ENCODE measurements at places on chromosomes 2 and 18.

DNA sequence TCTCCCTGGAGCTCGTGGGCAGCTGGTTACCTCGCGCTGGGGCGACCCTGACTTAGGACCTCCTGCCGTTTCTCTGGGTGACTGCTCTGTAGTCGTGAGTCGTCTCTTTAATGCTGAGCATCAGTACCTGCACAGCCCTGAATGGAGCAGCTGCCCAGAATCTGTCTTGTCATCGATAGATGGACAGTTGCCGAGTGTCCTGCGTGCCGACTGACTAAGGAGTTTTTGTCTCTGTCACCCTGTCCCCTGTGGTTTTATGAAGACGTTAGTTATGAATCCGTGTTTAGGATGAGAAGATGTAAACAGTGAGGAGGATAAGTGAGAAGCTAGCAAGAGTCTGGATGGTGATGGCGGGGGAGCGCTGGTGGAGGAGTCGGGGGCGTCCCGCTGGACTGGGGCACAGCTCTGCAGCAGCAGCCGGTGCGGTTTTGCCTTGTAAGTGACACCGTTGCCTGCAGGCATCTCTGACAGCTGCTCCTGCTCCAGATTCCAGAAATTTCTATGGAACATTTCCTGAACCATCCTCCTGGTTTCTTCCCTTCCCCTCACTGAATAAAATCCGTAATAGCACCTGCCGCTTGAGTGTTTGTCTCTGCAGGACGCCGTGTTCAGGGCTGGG lies 13.3 kb downstream of the AGAP1 start:
- no peak for DNase-seq

GRCh38 chr2:202171241-202171825 lies 67.1 kb downstream of the SUMO1 start:
- no peak for DNase-seq

- peak; percentile 69 for DNase-seq
Observed at GRCh38 chr2:43178602-43179542, 47.5 kb downstream of the ZFP36L2 start.

DNA sequence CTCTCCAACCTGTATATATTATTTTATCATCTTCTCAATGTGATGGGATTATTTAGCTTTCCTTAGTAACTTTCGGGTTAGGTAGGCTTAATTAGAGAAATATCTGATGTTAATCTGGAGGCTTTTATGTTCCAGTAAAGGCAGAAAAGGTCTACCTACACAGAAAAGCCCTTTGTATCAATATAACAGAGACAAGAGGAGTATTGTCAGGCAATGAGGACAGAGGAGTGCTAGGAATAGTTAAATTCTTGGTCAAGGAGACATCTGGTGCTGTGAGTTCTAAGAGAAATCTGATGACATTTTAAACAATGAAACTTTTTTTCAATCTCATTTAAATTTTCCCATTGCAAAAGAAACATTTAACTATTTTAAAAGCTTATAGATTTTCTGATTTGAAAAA lies 36.1 kb downstream of the DPP4 start:
- DNase-seq, result no peak

DNA sequence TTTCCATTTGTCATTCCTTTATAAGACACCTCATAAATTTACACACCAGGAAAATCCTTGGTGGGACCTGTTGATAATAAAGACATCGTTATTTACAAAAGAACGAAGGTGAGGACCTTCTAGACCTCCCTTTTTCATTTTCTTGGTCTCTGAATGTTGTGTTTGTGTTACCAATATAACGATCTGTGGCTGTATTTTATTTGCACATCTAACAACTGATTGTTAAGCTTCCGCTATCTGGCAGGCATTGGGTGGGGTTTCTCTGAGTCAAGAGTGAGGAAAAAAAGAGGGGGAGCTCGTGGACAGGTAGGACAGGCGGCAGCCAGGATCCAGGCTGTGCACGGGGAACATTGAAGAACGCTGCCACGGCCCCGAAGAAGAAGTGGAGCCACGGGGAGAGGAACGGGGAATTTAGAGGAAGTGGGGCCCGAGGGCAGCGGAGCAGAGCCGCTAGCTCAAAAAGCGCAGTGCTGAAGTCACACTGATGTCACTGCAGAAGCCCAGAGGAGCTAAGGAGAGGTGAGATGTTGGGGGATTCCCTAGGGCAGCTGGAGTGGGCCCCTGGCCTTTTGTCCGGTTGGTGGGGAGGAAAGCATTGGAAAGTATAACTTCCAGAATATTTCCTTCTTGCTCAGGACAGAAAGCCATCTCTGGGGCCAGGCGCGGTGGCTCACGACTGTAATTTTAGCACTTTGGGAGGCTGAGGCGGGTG lies 20.9 kb upstream of the DNMT3A start:
- no peak for DNase-seq

GRCh38 chr2:23587341-23587880 lies 202.4 kb downstream of the KLHL29 start:
- DNase-seq, result no peak

DNA sequence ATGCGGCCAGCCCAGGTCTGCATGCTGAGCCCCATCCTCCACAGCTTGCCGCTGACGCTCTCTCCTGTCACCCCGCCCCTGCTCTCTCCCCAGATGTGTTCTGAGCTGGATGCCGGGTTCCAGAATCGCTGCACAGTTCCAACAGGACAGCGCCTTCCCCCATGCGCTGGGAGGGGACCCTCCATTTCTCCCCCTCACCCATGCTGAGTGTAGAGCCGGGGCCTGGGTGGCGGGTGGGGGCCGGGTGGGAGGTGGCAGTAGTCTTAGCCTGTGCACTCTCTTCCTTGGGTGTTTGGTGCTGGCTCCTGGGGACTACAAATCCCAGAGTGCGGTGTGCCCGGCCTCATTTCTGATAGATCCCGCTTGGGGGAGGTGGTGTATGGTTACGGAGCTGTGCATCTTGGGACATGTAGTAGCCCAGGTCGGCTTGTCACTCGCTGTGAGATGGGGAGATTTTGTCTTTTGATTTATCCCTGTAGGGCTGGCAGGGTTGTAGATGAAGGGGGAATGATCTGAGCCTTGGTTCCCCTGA lies 6.8 kb downstream of the DNAJB2 start:
- peak; percentile 39 for DNase-seq

GRCh38 chr2:144181001-144181400 lies 338.9 kb downstream of the ZEB2 start:
- DNase-seq, result no peak

GRCh38 chr2:40225670-40226210 lies 226.2 kb downstream of the SLC8A1 start:
- no peak for DNase-seq

- DNase-seq, result no peak
Observed at GRCh38 chr2:202378662-202379358, 2.7 kb downstream of the BMPR2 start.

DNA sequence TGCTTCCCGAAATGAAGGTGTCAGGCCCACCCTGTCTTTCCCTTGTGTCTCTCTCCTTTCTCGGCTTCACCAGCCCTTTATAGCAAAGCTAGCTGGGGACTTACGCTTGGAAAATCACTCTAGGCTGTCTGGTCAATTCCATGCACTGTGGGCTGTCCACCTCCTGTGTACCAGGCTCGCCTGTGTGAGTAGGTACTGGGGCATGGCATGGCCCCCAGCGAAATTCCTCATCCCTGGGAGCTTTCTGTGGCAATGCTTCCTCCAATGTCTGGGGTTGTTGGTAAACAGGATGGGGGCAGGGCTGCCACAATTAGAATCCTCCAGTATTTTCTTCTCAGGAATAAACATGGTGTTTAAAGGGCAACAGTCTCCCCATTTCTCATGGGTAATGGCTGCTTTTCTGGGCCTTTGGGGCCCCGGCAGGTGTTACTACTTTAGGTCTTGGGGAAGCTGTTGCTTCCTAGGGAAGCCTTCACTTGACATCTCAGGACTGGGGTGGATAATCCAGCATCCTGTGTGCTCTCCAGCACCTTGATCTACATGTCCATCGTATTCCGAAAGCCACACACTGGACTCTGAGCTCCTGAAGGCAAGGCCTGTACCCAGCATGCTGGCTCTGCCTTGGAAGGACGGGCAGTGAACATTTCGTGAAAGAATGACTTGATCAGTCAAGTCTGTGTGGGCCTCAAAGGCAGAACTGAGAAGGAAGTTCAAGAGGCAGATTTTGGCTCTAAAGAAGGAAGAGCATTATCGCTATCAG lies 21.1 kb downstream of the RHOB start:
- DNase-seq, result no peak

DNA sequence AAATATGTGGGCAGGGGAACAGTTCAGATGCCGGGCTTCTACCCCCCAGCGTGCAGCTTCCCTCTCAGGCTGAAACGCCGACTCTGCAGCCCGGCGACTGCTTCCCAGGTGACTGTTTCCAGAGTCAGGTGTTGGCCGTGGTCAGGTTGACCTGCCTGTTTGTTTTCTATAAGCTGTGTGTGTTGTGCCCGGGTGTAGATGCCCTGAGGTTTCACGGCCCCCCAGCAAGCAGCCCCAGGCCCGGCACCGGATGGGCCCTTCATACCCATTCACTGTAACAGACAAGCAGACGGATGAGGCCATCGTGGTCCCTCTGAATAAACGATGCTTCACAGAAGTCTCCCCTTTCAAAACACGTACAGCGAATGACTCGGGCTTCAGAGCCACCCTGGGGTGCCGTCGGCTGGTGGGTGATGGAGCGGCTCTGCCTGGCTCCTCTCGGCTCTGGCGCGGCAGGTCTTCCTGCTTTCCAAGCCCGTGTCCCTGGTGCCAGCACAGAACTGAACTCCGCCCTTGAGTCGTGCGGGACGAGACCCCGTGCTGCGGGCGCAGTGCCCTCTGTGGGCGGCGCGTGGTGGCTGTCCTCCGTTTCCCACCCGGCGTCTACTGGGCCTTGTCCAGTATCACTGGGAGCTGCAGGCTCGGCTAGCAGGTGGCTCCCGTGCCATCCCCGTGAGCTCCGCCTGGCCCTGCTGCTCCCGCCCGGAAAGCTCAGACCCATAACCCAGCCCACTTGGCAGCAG lies 15.0 kb upstream of the KCNG2 start:
- DNase-seq, result no peak

- DNase-seq, result no peak
Observed at GRCh38 chr2:27799646-27800010, 28.1 kb downstream of the MRPL33 start.

- DNase-seq, result peak; percentile 98
Observed at GRCh38 chr2:43086451-43087221, 139.8 kb downstream of the ZFP36L2 start.

DNA sequence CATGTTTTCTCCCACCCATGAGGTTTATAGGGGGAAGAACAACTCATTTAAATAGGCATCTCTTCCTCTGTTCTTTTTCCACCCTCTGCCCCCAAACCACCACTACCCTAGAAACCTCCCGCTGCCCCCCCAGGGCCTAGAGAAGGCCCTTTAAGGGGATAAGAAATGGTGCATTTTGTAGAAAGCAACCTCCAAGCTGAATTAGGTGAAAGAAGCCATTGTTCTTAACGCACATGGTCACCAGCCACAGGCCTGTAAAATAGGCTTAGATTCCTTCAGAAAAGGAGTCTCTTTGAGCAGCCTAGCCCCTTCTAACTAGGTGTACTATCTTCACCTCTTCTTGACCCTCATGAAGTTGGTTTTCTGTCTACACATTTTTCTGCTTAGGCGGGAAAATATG lies 118.6 kb upstream of the SP5 start:
- no peak for DNase-seq

- no peak for DNase-seq
Observed at GRCh38 chr18:48059455-48060010, 129.1 kb upstream of the SMAD2 start.

GRCh38 chr2:172397148-172397834 lies 30.1 kb upstream of the ITGA6 start:
- no peak for DNase-seq

DNA sequence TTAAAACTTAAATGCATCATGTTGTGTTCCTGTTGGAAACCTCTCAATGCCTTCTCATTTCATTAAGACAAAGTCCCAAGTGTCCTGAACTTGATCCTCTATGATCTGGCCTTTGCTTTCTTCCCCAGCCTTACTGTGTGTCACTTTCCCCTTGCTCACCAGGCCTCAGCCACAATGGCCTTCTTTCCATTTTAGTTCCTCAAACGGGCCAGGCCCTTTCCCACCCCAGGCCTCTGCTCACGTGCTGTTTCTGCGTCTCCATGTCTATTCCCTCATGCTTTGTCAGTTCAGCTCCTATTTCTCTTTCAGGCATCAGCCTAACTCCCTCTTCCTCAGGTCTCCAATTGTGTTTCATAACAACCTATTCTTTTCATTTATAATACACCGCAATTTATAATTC lies 19.5 kb downstream of the CXCR4 start:
- no peak for DNase-seq

DNA sequence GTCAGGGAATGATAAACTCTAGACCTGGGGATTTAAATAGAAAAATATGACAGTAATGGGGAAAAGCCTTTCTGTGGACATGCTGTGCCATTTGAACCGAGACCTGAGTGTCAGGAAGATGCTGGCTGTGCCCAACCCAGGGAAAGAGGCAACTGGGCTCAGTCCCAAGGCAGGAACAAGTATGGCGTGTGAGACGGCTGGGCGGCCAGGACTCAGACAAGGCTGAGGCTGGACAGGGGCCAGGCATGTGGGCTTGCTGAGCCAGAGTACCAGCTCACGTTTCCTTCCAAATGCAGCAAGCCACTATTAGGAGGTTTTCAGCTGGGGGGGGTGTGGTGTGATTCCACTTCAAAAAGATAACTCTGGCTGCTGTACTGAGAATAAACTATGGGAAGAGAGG lies 92.4 kb downstream of the INPP5D start:
- peak; percentile 19 for DNase-seq

GRCh38 chr2:65309699-65310098 lies 82.1 kb downstream of the ACTR2 start:
- no peak for DNase-seq

DNA sequence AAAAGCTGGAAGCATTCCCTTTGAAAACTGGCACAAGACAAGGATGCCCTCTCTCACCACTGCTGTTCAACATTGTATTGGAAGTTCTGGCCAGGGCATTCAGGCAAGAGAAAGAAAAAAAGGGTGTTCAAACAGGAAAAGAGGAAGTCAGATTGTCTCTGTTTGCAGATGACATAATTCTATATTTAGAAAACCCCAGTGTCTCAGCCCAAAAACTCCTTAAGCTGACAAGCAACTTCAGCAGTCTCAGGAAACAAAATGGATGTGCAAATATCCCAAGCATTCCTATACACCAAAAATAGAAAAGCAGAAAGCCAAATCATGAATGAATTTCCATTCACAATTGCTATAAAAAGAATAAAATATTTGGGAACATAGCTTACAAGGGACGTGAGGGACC lies 11.1 kb downstream of the SLC8A1 start:
- DNase-seq, result no peak

DNA sequence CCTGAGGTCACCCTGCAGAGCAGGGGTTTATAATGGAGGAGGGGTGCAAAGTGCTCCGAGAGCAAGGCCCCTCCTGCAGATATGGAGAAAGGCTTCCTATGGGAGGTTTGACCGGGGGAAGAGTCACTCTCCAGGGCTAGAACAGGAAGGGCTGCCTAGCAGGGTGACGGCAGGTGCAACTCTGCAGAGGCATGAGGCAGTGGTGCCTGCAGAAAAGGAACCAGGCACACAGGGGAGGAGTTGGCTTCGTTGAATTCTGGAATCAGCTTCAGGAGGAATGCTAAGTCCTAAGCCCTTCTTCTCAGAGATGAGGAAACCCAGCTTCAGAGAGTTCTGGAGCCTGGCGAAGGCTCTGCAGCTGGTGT lies 17.5 kb upstream of the HPCAL1 start:
- no peak for DNase-seq
